Calu3 (cell line): ENCODE measurements at places on chromosomes 1 and 21. TPM values are rescaled to one million over a fixed set of nuclear protein-coding genes. Genes with fewer than 3 reads are reported as not detected.
A peak's percentile ranks its signal among the peaks of the same experiment; 100 is the strongest.

Gene BACH1
- 78.8 and 80.2 TPM in 2 replicates for total RNA-seq

Gene SPRR3
- 6.2 and 26.7 TPM in 2 replicates for total RNA-seq

Gene PTGFR
- 0.35 and 0.37 TPM in 2 replicates for total RNA-seq

Gene CHAF1B
- 13.2 and 16.0 TPM in 2 replicates for total RNA-seq

Gene DHDDS
- total RNA-seq = 32.8 and 42.8 TPM in 2 replicates

Gene C1orf185
- total RNA-seq = not detected in 2 replicates

Gene RC3H1
- total RNA-seq = 42.1 and 44.2 TPM in 2 replicates

DNA sequence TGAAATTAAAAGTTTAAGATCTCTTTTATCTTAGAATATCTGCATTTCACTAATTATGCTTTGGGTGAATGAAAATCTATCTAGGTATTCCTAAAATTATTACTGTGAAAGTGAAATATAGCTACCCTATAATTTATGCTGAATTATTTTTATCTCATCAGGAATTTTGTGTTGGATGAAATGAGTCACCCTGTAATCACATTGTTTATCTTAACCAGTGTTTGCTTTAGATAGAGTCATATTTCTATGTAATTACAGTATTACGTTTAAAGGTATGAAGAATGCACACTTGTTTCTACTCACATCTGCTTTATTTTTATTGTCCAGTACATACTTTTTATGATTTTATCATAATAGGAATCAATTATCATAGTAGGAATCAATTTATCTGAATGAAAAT lies 249.2 kb downstream of the NCAM2 start:
- H3K4me1 ChIP-seq = no peaks in the 10 kb centered on the region
- no peak overlapping the region for H3K4me3 ChIP-seq
- H3K27ac ChIP-seq = no peak overlapping the region
- no peaks in the 10 kb centered on the region for H3K27me3 ChIP-seq
- no peak for DNase-seq
- no peaks in the 10 kb centered on the region for H3K36me3 ChIP-seq

- H3K4me1 ChIP-seq = no peaks in the 10 kb centered on the region
- H3K4me3 ChIP-seq = no peak overlapping the region
- DNase-seq = no peak
- H3K27me3 ChIP-seq = no peaks in the 10 kb centered on the region
- no peaks in the 10 kb centered on the region for H3K36me3 ChIP-seq
Observed at GRCh38 chr1:106677721-106678120, 378.8 kb upstream of the PRMT6 start.

GRCh38 chr1:16438924-16439323 lies 1.6 kb upstream of the NECAP2 start:
- H3K4me1 ChIP-seq = peaks cover 8% of the 10 kb centered on the region
- no peak for DNase-seq
- H3K27me3 ChIP-seq = no peaks in the 10 kb centered on the region
- H3K36me3 ChIP-seq = peaks cover 28% of the 10 kb centered on the region

DNA sequence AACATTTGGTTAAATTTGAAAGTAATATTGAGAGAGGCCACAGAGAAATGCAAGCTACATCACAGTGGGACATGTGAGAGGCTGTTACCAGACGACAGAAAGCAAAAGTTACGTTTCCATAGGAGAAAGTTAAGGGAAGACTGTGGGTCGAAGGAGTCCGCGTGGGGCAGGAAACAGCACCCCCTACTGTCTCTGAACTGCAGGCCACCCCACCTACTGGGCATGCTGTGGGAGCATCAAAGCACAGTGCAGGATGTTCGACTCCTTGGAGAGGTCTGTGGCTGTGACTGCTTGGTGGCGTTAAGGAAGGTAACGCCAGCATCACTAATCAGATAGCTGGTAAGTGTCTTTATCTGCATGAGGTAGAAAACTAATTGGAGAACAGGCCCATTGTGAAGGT lies 123.9 kb downstream of the PTBP2 start:
- H3K4me1 ChIP-seq = no peaks in the 10 kb centered on the region
- no peak overlapping the region for H3K27ac ChIP-seq
- no peak overlapping the region for H3K4me3 ChIP-seq
- peak; percentile 25 for DNase-seq

DNA sequence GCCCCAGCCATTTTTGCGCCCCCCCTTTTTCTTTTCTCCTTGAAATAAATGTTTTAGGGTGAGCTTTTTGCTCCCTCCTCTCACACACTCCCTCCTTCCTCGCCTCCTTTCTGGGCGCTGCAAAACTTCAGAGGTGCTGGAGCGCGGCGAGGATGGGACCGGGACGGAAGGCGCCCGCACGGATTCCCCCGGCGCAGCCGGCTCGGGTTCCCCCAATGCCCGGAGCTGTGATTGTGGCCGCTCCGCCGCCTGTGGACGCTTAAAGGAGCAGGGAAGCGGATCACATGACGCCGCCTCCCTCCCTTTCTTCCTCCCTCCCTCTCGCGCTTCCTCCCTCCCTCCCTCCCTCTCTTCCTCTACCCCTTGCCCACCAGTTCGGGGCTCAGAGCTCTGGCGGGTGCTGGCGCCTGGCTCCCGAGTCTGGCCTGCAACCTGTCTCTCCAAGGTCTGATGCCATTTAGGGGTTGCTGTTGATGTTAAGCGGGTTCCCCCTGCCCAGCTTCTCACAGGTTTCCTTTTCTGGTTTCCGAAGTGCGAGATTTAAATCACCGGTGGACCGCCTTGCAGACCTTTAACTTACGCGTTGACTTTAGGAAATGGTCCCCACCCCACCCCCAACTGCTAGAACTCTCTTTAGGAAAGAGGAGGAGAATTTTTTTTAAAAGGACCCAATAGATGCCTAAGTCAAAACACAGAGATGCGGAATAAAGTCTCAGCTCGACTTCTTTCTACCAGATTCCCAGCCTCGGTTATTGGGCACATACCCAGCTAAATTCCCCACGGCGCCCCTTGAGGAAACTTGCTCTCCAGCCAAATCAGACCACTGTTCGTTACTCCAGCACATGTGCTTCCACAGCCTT lies at the start of gene WLS:
WLS (minus strand) TSS at position 235 of the 860 bp plus-strand sequence; CDS start at position 11, 224 bp downstream.
- peaks cover 19% of the 10 kb centered on the region for H3K4me1 ChIP-seq
- DNase-seq = peak; percentile 65
- H3K27me3 ChIP-seq = no peaks in the 10 kb centered on the region
- H3K4me3 ChIP-seq = peak within 1 kb of the TSS; percentile 96
- H3K36me3 ChIP-seq = peaks cover 26% of the 10 kb centered on the region
- peak within 1 kb of the TSS; percentile 17 for H3K27ac ChIP-seq

DNA sequence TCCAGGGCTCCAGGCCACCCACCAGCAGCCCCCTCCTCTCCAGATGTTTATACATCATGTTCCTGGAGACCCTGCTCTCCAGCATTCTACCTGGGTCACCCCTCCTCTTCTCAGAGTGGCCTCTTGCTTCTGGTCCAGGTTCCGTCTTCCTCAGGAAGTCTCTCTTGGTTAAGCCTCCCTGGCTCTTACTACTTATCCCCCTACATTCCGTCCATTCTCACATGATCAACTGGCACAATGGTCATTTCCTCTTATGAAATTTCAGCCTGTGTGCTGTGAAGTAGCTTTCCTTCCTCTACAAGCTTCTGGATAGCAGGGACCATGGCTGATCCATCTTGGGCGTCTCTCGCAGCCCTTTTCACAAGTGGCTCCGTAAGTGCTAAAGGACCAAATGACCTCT lies 33.9 kb upstream of the ATP2B4 start:
- DNase-seq = no peak
- H3K4me1 ChIP-seq = no peaks in the 10 kb centered on the region
- H3K27me3 ChIP-seq = peaks cover 60% of the 10 kb centered on the region
- H3K36me3 ChIP-seq = no peaks in the 10 kb centered on the region

GRCh38 chr1:198326915-198327314 lies 170.1 kb downstream of the NEK7 start:
- no peak for DNase-seq
- H3K4me3 ChIP-seq = no peak overlapping the region
- H3K27ac ChIP-seq = no peak overlapping the region
- no peaks in the 10 kb centered on the region for H3K4me1 ChIP-seq
- H3K36me3 ChIP-seq = peaks cover 5% of the 10 kb centered on the region
- no peaks in the 10 kb centered on the region for H3K27me3 ChIP-seq

DNA sequence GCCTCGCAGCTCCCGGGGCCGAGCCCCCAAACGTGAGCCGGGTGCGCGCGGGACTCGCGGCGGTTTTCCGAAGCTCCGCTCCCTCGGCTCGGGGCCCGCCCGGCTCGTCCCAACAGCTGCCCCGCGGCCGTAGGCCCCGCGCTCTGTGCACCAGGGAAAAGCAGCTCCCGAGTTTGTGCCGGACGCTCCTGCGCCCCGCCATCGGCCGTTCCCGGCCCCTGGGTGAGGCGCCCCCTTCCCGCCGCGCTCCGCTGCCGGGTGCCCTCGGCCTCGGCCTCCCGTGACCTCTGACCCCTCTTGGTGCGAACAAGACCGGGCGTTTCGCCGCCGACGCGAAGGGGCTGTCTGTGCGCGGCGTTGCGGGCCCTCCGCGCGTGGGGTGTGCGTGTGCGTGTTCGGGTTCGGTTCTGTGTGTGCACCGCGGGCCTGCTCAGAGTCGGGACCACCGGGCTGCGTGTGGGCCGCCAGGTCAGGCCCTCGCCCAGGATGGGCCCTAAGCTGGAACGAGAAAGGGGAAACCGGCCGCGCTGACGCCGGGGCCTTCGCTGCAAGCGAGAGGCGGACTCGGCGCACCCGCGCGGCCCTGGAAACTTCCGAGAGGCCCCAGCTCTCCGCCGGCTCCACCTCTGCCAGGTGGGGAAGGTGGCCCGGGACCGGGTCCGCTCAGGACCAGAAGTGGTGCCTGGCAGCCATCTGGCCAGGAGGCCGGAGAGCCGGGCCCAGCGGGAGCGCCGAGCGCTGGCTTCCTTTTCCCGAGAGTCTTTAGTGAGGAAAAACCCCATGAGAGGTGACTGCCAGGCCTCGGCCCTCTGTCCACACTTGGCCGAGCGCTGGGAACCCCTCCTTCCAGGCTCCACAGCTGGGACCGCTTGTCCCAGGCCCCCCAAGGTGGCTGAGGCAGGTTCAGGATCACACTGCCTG lies 1.9 kb downstream of the PRDM16 start:
- H3K4me3 ChIP-seq = no peak overlapping the region
- no peak for DNase-seq
- peaks cover 35% of the 10 kb centered on the region for H3K27me3 ChIP-seq
- no peak overlapping the region for H3K27ac ChIP-seq
- no peaks in the 10 kb centered on the region for H3K4me1 ChIP-seq

- peaks cover 39% of the 10 kb centered on the region for H3K4me1 ChIP-seq
- no peaks in the 10 kb centered on the region for H3K36me3 ChIP-seq
- H3K27ac ChIP-seq = peak overlapping the region; percentile 5
- H3K27me3 ChIP-seq = no peaks in the 10 kb centered on the region
Observed at GRCh38 chr1:151502035-151502700, 9.0 kb upstream of the CGN start.

DNA sequence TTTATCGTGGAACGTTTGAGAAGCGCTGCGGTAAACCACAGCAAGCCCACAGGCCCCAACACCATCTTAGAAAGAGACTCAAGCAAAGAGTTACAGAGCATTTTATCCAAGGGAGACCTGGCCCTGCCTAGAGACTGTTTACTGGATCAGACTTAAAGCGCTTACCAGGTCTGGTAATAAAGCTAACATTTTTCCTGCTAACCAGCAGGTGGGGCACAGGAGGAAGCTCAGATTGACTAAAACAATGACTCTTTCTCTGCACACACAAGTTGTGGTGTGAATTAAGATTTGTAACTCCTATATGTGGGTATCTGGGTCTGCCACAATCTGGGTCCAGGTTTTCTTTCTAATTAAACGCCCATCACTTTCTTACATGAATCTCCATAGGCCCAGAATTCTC lies 136.5 kb upstream of the ETS2 start:
- no peak overlapping the region for H3K4me3 ChIP-seq
- H3K4me1 ChIP-seq = no peaks in the 10 kb centered on the region
- no peaks in the 10 kb centered on the region for H3K36me3 ChIP-seq
- H3K27ac ChIP-seq = no peak overlapping the region
- peak; percentile 15 for DNase-seq

DNA sequence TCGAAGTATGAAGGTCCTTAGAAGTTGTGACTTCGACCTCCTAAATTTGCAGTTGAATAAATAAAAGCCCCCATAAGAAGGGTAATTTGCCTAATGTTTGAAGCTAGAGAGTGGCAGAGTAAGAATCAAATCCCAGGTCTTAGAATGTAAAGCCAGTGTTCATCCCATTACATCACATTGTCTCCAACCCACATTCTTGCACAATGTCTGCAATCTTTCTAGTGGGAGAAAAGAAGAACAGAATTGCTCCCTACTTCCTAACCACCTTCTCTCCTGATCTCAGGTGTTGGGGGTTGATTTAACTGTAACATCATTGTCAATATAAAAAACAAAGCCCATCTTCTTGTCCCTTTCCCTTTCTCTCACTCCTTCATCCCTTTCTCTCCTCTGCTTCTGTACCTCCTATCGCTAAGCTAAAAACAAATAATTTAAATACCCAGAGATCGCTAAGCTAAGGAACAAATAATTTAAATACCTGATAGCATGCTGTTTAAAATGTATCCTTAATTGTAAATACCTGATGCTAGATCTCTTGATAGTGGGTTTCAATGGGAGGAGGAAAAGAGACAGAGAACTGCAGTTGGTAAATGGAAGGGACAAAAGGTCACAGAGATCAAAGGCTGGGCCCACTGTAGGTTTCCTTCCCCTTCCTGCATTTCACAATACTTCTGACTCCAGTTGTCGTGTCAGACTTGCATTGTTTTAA lies 32.1 kb upstream of the CCDC190 start:
- DNase-seq = no peak
- no peak overlapping the region for H3K27ac ChIP-seq
- H3K4me3 ChIP-seq = no peak overlapping the region
- H3K36me3 ChIP-seq = no peaks in the 10 kb centered on the region

GRCh38 chr1:44151808-44152207 lies 10.4 kb upstream of the KLF18 start:
- peaks cover 9% of the 10 kb centered on the region for H3K36me3 ChIP-seq
- DNase-seq = no peak
- no peaks in the 10 kb centered on the region for H3K27me3 ChIP-seq

- DNase-seq = no peak
- peaks cover 20% of the 10 kb centered on the region for H3K27me3 ChIP-seq
- no peaks in the 10 kb centered on the region for H3K4me1 ChIP-seq
- no peaks in the 10 kb centered on the region for H3K36me3 ChIP-seq
- H3K27ac ChIP-seq = no peak overlapping the region
- no peak overlapping the region for H3K4me3 ChIP-seq
Observed at GRCh38 chr1:221256773-221257172, 377.5 kb downstream of the HLX start.

GRCh38 chr1:209412566-209412965 lies 170.9 kb upstream of the CAMK1G start:
- H3K36me3 ChIP-seq = no peaks in the 10 kb centered on the region
- H3K4me1 ChIP-seq = peaks cover 36% of the 10 kb centered on the region
- no peak overlapping the region for H3K4me3 ChIP-seq

GRCh38 chr1:15426492-15427279 lies 11.6 kb upstream of the CTRC start:
- no peak overlapping the region for H3K4me3 ChIP-seq
- H3K4me1 ChIP-seq = peaks cover 25% of the 10 kb centered on the region
- no peaks in the 10 kb centered on the region for H3K27me3 ChIP-seq

- no peak overlapping the region for H3K4me3 ChIP-seq
- DNase-seq = no peak
- H3K4me1 ChIP-seq = no peaks in the 10 kb centered on the region
- H3K27me3 ChIP-seq = no peaks in the 10 kb centered on the region
- H3K36me3 ChIP-seq = peaks cover 12% of the 10 kb centered on the region
- H3K27ac ChIP-seq = no peak overlapping the region
Observed at GRCh38 chr1:17028662-17029188, 17.0 kb upstream of the ATP13A2 start.
